Fibroblast of skin of back (primary cell): ENCODE measurements at places on chromosomes 7 and 10.

DNA sequence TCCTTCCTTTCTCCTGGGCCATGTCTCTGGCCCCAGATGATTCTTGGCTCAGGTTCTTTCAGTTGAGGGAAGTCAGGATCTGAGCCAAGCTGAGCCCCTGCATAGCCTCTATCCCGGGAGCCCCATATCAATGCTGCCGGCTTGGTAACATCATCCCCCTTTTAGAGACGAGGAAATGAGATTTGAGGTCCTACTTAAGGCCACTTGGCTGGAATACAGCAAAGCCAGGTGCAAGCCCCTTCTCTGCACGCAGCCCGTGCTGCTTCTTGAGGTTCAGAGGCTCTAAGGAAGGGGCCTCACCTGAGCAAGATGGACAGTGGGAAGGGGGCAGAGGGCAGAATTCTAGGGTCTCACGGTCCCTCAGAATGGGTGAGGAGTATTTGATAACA is 2.4 kb upstream of the IRF5 start:
- no peak for DNase-seq

- DNase-seq: no peak
Observed at GRCh38 chr7:114830952-114831351, 90.9 kb upstream of the MDFIC start.

- DNase-seq: no peak
Observed at GRCh38 chr7:49631071-49631815, 142.2 kb upstream of the VWC2 start.

DNA sequence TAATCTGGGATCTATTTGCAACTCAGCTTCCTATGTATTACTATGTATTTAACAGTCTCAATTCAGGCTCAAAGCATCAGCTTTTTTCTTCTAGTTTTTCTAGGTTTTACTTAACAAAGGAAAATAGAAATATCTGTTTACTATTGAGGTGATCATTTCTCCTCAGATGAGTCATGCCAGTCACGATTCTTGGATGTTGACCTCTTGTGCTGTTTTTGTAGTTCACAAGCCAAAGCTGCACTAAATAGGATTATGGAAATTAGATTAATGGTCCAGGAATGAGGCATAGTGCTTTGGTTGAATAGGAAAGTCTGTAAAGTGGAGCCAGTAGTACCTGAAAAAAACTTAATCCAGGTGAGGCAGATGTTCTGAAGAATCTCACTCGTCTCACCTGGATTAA is 198.3 kb upstream of the KAT6B start:
- DNase-seq: no peak
